ENCODE measurements at places on chromosomes 12 and 14.

GRCh38 chr14:96214793-96215192 lies 10.2 kb downstream of the BDKRB2 start:
- no peak for DNase-seq

DNA sequence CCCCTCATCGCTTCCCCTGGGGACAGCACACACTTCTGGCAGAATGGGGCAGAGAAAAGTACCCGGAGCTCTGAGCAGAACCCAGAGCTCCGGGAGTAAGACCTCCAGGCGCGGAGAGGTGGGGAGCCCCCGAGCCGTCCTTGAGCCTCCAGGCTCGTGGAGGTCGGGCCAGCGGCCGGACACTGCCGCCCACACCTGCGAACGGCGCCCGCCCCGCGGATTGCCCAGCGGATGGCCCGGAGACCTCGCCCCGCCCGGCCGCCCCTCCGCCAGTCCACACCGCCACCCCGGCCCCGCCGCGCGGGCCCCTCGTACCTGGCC lies 344 bp downstream of the SPTLC2 start:
- no peak for DNase-seq

DNA sequence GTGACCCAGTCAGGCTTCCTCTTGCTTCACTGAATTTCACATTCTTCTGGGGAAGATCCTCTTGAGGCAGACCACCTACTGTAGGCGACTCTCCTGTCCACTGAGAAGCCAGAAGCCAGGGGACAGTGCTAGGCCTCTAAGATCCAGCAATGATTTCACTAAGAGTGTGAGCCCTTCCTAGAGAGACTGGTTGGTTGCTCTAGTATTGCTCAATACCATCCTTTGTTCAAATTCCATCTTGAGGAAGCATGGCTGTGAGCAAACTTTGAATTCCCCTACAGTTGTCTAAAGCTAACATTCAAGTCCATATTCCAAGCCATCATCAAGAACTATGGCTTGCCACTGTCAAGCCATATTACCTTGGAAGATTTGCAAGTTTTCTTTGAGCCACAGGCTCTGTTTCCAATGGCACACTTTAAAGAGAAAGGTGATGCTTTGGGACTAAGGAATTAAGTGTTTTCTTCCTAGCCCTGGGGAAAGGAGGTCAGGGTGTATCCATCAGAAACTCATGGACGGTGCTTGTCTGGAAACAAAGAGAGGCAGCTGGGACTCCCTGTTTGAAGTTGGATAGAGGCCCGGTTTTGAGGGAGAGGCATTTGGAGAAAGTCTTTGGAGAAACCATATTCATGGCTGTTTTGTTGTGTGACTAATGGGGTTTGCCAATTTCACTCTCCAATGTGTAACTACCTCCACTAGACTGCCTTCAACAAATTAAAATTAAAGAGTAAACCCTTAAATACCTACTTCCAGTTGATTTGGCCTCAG lies 1217.9 kb downstream of the VRK1 start:
- DNase-seq: no peak

DNA sequence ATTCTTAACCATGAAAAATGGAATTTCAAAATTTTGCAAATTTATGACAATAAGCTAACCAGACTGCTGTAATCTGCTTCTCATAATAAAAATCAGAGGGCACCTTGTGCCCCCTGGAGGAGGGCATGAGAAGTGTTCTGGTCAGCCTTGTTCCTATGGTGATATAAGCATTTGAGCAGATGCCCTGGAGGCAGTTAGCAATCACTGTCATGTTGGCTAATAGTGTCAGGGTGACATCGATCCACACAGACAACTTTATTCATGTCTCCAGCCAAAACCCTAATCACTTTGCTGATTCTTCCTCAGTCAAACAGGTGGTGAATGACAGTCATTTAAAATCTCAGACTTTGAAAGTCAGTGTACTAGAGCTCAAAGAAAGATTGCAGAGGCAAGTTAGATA lies 943.0 kb downstream of the GALC start:
- no peak for DNase-seq

GRCh38 chr12:124242529-124243065 lies 52.3 kb upstream of the RFLNA start:
- DNase-seq: no peak

DNA sequence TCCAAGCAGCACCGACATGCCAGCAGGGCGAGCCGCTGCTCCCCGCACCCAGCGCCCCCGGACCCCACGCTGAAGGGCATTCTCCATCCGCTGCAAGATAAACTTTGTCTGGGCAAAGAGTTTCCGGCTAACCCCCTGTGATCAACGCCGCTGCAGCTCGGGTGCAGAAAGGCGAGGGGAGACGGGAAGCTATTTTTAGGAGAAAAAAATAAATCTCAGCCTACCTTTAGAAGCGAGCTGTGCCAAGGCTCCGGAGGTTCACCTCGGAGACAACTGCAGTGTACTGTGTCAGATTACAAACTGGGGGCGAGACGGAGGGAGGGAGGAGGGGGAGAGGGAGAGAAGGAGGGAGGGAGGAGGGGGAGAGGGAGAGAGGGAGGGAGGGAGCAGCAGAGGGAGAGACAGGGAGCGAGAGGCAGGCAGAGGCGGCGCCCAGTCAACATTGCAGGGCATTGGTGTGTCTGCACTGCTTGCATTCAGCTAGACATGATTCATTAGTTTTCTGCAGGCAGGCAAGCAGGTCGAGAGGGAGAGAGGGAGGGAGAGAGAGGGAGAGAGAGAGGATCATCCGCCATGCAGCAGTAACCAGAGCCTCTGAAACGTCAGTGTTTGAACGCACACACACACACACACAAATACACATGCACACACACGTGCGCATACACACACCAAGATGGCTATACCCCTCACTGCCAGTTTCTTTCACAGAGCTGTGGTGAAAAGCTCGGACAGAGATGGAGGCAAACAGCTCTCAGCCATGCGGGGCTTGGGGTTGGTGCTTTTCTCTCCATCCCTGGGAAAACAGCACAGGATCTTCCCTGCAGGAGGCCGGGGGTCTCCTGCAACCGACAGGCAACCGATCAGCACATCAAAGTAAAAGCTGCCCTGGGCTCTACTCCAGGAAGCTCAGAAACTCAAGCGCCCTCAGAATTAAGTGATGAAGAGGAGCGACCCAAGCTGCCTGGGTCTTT lies at the start of gene RIMBP2:
Gene RIMBP2, minus strand, starts transcription at position 302 of the 971 bp plus-strand sequence. CDS start 237,286 bp downstream, outside the sequence.
- no peak for DNase-seq

GRCh38 chr12:96198965-96199364 lies 4.8 kb downstream of the ELK3 start:
- no peak for DNase-seq

DNA sequence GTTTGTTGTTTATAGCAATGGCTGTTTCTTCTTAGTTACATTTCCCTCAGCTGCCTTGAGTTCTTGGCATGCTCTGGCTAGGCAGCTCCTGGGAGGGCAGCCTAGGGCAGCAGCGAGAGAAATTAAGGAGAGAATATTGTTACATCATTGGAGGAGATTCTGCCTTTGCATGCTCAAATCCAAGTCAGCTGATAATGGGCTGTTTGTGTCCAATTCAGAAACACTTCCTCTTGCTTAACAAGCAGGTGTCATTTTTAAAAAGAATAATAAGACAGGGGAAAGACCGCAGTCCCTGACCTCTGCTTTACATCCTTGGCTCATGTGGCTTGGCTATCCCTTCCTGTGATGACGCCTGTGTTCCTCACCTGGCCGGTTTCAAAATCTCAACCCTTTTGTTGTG lies 76.9 kb downstream of the ESR2 start:
- DNase-seq: no peak

- DNase-seq: no peak
These were observed 331.6 kb upstream of the STXBP6 start for GRCh38 chr14:25381498-25381897.

DNA sequence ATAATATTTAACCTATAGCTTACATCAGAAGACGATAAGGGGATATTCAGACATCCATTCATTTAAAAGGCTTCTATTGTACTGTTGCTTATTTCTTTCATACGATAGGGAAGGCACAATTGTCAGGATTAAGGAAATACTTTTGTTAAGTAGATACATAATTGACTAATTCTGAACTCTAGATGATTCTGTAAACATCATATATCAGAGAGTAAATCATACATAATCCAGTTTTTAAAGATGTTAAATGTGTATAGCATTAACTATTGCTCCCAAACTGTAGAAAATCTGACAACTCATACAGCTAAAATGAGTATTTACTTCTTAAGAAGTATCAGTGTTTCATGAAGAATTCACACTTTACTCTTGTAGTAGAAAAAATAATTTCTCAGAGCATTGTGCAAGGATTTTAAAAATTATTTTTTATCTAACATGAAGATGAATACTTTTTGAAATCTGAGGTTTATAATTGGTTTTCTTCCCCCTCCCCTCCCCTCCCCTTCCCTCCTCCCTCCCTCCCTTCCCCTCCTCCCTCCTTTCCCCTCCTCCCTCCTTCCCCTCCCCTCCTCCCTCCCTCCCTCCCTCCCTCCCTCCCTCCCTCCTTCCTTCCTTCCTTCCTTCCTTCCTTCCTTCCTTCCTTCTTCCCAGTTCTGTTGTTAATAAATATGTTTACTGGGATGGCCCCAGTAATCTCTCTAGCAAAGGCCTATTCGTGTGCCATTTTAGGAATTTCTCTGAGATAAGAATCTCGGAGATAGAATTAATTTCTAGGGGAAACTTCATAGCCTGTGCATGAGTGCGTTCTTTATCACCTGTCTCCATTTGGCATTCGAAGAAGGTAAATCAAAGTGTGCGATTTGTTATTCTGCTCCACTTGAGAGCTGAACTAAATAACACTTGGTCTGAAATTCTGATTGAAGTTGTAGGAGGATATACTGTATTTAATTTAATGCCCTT lies 2.3 kb downstream of the NPAS3 start:
- DNase-seq: no peak

GRCh38 chr12:124487066-124487833 lies 80.2 kb downstream of the NCOR2 start:
- no peak for DNase-seq

DNA sequence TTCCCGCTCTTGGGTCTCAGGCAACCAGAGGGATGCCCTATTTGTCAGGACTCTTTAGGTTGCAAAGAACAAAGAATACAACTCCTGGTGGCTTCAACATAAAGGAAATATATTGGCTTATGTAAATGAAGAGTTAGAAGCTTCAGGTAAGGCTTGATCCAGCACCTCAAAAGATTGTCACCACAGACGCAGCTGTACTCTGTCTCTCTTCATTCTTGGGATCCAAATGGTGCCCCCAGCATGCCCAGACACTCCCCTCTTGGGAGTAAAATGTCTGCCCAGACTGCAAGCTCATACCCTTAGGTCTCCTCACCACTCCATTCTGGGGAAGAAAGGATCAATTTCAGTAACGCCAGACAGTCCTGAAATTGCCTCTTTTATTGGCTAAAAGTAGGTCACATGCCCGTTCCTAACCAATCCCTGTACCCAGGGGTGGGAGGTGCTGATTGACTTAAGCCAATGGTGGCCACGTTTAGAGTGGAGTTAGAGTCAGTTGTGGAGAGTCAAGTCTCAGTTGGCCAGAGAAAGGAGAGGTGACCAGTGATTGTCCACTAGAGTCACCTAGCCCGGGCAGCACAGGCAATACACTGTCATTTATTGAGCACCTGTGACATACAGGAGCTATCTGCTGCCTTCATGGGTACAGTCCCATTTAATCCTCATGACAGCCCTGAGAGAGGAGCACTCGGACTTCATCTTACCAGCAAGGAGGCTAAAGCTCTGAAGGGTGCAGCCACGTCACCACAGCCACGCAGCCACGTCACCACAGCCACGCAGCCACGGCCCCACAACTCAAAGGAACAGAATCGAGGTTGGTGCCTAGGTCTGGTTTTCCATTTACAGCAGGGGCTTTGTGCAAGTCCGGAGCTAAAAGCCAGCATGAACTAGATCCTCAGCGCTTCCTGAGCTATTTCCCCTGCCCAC lies 19.7 kb upstream of the BEGAIN start:
- DNase-seq: no peak

- DNase-seq: no peak
These were observed 116.8 kb upstream of the NAP1L1 start for GRCh38 chr12:76201316-76201715.

DNA sequence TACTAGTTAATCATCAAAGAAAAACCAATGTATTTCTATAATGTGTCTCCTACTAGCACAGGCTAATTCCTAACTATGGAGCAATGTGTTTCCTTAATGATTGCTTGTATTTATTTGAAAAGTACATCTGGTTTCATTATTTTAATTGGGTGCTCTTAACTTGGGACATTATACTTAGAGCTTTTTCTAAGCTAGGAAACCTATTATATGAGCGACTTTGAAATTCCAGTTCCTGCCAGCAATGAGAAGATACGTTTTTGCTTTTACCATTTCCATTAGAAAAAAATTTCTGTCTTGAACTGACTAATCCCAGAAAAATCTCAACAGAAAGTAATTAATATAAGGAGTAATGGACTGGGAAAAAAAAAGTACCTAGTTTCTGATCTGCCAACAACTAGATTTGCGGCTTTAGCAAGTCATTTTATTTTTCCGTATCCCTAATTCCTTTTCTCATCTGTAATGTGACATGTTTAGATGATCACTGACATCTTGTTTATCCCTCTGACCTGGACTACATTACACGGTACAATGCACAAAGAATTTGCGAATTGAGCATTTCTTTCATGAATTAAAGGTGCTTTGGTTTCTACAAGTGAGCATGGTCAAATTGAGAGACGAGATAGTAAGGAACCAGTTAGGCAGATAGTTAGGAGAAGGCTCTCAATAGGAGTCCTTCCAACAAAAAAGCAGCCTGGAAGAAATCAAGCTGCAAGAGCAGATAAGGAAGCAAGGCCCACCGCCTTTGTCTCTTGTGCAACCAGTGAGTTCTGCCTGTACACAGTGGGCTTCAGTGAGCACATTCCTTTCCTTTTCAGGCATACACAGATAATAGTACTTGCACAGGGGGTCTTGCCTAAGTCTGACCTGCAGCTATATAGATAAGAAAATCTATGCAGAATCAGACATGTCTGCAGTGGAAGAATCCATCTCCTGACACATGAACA lies 1765.0 kb upstream of the FLRT2 start:
- DNase-seq: no peak

GRCh38 chr14:75297411-75298040 lies 18.9 kb downstream of the FOS start:
- no peak for DNase-seq

GRCh38 chr14:23728791-23729190 lies 92.6 kb downstream of the DHRS2 start:
- no peak for DNase-seq

DNA sequence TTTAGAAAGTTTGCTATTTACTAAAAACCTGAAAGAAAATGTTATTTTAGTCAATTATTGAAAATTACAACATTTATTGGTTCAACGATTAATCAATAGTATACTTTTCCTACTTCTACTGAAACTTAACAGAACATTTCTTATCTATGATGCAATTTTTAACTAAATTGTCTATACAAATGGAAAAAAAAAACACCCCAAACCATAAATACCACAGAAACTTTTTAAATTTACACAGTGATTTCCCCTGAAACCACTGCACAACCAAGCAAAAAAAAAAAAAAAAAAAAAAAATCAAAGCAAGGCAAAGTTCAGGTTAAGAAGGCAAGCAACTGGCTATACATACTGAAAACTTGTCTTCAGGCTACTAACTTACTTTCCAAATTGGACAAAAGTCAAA lies 71.9 kb upstream of the POC1B start:
- DNase-seq: no peak

DNA sequence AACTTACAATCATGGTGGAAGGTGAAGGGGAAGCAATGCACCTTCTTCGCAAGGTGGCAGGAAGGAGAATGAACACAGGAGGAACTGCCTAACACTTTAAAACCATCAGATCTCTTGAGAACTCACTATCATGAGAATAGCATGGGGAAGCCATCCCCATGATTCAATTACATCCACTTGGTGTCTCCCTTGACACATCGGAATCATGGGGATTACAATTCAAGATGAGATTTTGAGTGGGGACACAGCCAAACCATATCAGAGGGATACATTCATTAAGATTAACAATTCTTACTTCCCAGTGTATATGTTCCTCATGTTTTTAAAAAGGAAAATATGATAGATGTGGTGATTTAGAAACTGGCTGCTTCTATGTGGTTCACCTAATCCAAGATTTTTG lies 117.9 kb downstream of the PDE3A start:
- DNase-seq: no peak
